Daoy (cell line): ENCODE measurements at places on chromosomes 12 and 14. TPM values are rescaled to one million over a fixed set of nuclear protein-coding genes. Genes with fewer than 3 reads are reported as not detected.

The SDR9C7 gene
- total RNA-seq, result not detected in 2 replicates

The RNF212B gene
- not detected in 2 replicates for total RNA-seq

GRCh38 chr12:68789144-68789878, 18.7 kb upstream of the MDM2 start:
- no peak for DNase-seq

The EGLN3 gene
- total RNA-seq, result 4.0 and 4.3 TPM in 2 replicates

- DNase-seq, result no peak
Measured at GRCh38 chr12:104570174-104570907, 113.6 kb downstream of the CHST11 start.
